ENCODE measurements at places on chromosomes 7 and 10. TPM values are rescaled to one million over a fixed set of nuclear protein-coding genes. Genes with fewer than 3 reads are reported as not detected.
A peak's percentile ranks its signal among the peaks of the same experiment; 100 is the strongest.

DNA sequence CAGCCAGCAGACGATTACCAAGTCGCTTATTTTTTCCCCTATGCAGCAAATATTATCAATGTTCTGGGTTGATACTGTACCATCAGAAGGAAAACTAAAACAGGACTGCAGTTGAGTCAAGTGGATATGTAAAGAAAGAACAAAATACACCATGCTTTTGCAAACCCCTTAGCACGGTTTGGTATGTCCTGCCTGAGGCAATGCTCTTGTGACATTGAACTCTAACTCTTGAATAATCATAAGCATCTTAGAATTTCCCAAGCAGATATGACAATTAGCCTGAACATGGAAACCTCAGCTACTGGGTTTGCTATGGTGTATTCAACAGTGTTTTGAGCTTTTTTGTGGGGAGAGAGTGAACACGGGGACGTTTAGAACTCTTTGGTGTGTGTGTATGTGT is 107.4 kb downstream of the ETV1 start:
- DNase-seq = peak; percentile 51

Gene PNLIP
- not detected for total RNA-seq

GRCh38 chr7:12244129-12244528 is 33.0 kb downstream of the TMEM106B start:
- DNase-seq = peak; percentile 8

GRCh38 chr7:124723012-124723411 is 42.6 kb downstream of the GPR37 start:
- DNase-seq = no peak

DNA sequence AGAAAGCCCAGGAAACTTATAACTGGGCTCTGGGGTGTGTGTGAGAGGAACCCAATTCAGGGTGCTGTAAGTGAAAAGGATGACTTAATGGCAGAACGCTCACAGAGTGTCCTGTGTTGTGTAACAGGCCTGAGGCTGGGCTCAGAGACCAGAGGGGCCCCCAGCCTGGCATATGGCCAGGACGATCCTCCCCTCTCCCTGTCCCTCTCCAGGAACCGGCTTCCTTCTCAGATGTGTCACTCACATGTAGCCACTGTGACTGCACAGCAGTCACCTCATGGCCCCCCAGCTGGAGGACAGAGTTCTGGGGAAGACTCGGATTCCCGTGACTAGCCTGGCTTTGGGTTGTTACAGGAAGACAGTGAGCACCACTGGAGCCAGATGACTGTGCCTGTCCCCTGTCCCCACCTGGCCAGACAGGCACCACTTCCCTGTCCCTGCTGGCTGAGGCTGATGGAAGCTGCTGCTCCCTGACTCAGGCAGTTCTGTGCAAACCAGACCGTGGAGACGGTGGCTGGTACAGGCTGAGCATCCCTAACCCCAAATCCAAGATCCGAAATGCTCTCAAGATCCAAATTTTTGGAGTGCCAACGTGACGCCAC is 220.5 kb downstream of the MLLT10 start:
- no peak for DNase-seq

Gene EMX2
- not detected for total RNA-seq

Gene PON1
- total RNA-seq = not detected

Gene KIAA1217
- total RNA-seq = 8.2 TPM

DNA sequence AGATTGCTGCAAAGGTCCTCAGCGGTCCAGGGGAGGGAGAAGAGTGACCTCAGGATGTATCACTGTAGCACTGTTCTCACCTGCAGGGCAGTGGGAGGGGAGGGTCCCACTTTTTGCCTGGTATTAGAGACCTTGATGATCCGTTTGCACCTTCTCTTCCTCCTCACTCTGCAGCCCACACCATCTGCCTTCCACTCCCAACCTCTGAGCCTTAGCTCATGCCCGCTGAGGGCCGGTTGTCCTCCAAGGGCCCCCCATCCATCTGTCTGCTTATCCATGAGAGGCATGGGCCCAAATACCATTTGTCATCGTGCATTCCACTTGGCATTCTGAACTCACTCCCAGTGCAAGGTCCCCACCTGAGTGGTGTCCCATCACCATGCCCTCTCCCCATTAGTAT is 64.6 kb upstream of the PCBD1 start:
- no peak for DNase-seq

Gene ANKRD30A
- total RNA-seq = not detected

DNA sequence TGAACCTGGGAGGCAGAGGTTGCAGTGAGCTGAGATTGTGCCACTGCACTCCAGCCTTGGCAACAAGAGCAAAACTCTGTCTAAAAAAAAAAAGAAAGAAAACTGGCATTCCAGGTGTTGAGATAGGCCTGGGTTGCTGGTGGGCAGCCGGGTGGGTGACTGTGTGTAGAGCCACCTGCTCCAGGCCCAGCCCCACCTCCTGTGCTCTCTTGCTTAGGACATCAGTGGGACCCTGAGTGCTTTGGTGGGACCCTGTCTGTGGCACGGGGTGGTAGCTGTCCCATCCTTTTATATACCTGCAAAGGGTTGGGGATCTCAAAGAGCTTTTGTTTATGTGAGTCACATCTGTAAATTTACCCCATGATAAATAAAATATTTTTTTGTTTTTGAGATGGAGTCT is 6.2 kb downstream of the PAOX start:
- no peak for DNase-seq

DNA sequence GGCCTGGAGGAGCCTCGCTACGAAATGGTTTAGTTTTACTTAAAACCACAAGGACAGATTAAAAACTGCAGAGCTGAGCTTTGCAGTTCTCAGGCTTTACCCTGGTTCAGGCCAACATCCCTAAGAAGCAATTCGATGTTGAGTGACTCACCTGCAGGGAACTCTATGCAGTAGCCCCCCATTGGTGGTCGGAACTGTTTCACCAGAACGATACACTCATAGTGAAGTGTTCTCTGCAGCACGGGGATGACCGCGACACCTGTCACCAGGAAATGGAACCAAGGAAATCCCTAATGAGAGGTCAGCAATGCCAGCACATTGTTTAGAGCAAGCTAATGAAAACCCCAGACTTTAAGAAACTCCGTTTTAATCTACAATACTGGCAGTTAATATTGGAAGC is 18.0 kb downstream of the NUDT5 start:
- DNase-seq = peak; percentile 7

DNA sequence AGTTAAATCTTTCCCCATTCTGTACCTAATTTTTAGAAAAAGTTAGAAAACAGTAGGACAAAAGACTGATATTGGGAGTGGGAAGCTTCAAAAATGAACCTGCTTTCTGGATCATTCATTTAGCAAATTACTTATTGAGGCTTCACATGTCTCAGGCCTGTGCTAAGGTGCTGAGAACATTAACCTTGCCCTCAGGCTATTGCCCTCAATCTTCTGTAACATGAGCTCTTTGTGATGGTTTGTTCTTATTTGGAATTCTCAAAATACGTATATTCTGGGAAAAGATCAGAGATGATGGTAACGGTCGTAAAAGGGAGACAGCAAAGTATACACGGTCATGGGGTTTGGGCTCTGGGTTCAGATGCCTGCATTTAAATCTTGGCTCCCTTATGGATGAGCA is 39.5 kb upstream of the PRKG1 start:
- no peak for DNase-seq

Gene TAS2R41
- total RNA-seq = not detected

DNA sequence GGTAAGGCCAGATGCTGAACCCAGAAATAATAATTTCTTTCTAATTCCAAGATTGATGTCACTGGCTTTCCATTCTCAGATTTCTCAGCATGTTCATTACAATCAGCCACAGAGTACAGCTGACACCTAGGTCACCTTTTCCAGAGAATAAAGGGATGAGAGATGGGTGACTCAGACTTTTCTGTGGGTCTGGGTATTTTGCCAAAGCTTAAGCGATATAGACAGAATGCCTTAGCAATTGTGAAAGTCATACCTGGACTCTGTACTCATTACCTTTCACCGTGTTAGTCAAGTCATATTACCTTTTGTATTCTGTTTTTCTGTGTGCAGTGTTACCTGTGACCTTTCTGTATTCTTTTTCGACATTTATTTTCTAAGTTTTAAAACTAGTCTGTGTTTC is 10.6 kb upstream of the PRTFDC1 start:
- peak; percentile 58 for DNase-seq

Measured in RPMI7951 (cell line).